Stimulated activated CD4-positive, alpha-beta T cell treated with anti-CD3 and anti-CD28 coated beads, Interleukin-4, amount 100 ng/mL, for 24 hours (primary cell): ENCODE measurements at places on chromosomes 2 and 18.

DNA sequence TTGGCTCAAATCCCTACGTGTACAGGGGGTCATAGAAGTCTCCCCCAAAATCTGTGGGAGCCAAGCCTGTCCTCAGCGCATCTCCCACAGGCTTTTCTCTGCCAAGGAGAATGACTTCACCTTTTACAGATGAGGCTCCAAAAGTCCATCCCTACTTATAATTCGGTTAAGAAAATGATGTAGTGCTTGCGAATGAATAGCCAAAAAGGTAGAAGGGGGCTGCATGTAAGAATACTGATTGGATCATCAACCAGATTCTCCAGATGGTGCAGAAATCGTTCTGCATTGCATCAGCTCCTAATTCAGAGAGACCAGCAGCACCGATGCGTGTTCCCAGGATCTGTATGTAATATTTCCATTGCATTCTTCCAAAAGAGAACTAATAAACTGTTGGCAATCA, 91.9 kb downstream of the EPHA4 start:
- no peak for DNase-seq

GRCh38 chr2:33207151-33207740, 260.5 kb downstream of the LTBP1 start:
- DNase-seq: no peak

DNA sequence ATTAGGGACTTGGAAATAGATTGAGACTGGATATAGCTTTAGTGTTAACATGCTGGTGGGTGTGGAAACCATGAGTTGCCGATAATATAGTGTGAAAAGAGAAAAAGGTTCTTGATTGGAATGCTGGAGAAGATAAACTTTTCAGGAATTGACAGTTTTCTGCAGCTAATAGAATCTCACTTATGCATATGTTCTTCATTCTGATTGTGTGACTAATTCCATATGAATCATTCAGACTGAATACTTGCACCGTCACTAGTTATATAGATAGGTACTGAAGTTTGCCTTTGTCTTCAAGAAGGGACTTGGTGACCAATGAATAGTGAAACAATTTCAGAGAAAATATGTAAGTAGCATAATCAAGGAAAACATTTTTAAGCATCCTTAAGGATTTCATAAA, 225.7 kb upstream of the FOSL2 start:
- DNase-seq: no peak

- no peak for DNase-seq
These were observed 45.5 kb upstream of the DNMT3A start for GRCh38 chr2:25386971-25387875.

GRCh38 chr18:32201948-32202672, 12.3 kb downstream of the MEP1B start:
- DNase-seq: no peak
